ENCODE measurements at places on chromosomes 3 and 15. TPM values are rescaled to one million over a fixed set of nuclear protein-coding genes. Genes with fewer than 3 reads are reported as not detected.

GRCh38 chr3:15052335-15053242 lies 12.5 kb downstream of the MRPS25 start:
- DNase-seq, result peak; percentile 70

DNA sequence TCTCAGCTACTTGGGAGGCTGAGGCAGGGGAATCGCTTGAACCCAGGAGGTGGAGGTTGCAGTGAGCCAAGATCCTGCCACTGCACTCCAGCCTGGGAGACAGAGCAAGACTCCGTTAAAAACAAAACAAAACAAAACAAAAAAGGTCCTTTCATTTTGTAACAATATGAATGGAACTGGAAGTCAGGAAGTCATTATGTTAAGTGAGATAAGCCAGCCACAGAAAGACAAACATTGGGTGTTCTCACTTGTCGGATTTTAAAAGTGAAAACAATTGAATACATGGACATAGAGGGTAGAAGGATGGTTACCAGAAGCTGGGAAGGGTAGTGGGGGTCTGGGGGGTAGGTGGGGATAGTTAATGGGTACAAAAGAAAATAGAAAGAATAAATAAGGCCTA lies 12.5 kb upstream of the B3GALNT1 start:
- no peak for DNase-seq

DNA sequence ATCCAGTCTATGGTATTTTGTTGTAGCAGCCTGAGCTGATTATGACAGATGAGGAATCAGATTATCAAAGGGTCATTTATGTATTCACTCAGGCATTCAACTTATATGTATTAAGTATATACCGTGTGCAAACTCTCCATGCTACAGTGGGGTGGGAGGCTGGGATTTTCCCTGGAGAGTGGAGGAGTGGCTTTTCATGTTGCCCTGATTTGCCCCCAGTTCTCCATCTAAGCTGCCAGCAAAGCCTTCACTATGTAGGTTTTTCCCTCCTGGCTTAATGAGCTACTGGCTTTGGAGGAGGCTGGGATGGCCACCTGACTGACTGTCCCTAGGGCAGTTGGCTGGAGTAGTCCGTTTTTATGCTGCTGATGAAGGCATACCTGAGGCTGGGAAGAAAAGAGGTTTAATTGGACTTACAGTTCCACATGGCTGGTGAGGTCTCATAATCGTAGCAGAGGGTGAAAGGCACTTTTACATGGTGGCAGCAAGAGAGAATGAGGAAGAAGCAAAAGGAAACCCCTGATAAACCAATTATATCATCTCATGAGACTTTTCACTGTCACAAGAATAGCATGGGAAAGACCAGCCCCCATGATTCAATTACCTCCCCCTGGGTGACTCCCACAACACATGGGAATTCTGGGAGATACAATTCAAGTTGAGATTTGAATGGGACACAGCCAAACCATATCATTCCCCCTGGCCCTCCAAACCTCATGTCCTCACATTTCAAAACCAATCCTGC lies 253.9 kb downstream of the RPLP1 start:
- DNase-seq, result no peak

The GDPGP1 gene
- 11.2 TPM for total RNA-seq

DNA sequence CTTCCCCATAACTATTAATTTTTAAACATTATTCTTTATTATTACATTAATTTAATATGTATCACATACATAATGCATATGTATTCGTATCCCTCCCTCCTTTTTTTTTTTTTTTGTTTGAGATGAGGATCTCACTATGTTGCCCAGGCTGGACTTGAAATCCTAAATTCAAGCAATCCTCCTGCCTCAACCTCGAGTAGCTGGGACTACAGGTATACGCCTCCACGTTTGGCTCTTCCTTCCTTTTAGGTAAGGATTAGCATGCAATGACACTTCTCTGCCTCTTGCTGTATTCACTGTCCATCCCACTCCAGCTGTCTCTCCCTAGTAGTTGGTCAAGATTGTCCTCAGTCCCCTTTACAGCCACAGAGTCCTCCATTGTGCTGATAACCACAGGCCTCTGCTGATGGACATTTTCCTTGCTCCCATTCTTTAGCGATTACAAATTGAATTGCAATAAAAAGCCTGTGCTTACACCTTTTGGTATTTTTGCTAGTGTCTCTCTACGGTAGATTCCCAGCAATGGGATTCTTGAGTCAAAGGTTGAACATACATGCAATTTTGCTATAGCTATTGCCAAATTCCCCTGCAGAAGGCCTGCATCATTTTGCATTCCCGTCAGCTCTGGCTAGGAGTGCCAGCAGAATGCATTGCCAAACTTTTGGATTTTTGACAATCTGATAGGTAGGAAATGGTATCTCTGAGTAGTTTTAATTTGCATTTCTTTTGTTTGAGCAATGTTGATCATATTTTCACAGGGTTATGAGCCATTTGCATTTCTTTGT lies 156.6 kb downstream of the SMAD6 start:
- peak; percentile 41 for DNase-seq

The MOBP gene
- not detected for total RNA-seq

GRCh38 chr3:142595581-142595950 lies 627 bp upstream of the PLS1 start:
- peak; percentile 51 for DNase-seq

- DNase-seq, result no peak
These were observed 91.3 kb upstream of the SLC4A7 start for GRCh38 chr3:27575499-27575898.

GRCh38 chr3:115085197-115085865 lies 61.8 kb downstream of the ZBTB20 start:
- no peak for DNase-seq

The IQCB1 gene
- total RNA-seq, result 15.3 TPM

DNA sequence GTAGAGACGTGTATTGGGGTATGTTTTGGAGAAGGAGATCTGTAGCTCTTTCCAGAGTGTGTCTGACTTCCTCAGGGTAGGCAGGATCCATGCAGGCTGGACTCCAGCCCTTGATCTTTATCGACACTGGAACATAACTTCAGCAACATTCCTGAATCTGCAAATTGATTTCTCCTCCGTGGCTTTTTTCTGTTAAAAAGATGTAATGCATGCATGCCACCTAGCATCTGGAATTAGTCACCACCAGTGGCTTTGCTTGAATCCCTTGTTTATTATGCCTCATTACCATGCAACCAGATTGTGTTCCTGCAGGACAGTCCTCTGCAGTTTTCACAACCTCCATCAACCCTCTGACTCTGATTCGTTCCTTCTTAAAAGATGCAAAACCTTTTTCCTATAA lies 86.1 kb downstream of the CCNL1 start:
- DNase-seq, result peak; percentile 55

DNA sequence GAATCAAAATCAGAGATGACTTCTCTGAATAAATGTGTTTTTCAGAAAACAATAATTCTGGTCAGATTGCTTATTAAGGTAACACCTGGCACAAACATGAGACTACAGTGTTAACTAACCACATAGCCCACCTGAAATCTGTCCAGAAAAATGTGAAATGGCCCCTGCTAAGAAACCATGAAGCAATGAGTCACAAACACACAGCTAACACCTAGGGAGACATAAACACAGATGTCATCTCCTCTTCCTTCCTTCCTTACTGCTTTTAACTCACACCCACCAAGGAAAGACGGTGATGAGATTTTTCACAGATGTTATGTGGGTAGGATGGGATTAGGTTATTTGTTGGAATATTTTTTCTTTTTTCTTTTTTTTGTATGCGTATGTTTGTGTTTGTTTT lies 315.0 kb upstream of the STAC start:
- DNase-seq, result no peak

DNA sequence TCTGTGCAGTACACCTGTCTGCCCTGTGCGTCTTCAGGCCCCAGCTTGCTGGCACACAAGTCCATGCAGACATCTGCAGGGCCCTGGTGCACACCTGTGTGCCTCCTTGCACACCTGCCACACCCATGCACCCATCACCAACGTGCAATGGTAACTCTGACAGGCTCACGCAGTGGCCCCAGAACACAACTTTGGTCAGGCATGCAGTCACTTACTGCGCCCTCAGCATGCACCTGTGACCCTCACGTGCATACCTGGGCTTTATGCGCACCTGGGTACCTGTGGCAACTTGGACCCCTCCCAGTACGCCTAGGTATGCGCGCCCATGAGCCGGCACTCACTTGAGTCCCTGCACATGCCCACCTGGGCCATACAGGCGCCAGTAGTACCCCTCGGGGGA lies 1.7 kb downstream of the PLXND1 start:
- no peak for DNase-seq

DNA sequence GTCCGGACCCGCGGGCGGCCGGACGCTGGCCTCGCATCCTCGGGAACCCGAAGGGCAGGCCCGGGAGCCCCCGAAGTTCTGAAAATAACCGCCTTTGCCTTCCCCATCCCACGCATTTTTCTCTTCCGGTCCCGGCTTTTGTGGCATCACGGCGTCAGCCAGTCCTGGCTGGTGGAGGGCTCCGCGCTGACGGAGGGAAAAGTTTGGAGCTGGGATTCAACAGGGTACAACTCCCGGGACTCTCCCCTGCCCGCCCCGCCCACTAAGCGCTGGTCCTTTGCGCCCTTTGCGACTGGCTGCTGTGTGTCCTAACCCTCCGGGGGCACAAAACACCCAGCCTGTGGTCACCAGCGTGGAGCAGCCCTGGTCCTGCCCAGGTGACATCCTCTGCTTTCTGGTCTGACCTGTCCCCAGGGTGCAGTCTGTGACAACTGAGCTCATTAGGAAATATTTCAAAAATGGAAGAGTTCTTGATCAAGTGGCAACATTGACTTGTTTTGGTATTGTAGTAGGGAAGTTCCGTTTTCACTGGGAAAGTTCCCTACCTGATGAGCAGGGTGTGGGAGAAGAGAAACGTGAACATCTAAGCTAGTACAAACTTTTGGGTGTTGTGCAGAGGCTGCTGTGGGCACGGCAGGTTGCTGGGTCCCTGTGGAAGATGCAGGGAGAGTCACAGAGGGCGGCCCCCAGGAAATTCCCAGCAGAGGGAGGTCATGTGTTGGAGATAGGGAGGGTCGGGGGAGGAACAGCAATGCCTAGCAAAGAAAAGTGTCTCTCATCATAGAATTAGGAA lies 775 bp downstream of the ARNT2 start:
- DNase-seq, result no peak

DNA sequence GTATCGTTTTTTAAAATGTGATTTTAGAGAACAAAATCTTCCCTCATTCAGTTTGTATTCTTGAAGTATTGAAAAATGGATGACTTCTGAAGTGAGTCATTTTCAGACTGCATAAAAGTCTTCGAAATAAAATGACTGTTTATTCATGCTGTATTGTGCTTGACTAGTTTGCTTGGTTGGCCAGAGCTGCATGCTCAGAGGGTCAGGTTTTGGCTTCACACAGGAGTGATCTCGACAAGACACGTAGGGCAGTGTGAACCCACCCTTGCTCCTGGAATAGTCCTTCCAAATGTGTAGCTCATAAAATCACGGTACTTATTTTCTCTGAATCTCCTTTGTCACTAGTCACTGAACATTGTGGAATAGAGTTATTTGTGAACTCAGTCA lies 73.3 kb downstream of the FNDC3B start:
- DNase-seq, result no peak

DNA sequence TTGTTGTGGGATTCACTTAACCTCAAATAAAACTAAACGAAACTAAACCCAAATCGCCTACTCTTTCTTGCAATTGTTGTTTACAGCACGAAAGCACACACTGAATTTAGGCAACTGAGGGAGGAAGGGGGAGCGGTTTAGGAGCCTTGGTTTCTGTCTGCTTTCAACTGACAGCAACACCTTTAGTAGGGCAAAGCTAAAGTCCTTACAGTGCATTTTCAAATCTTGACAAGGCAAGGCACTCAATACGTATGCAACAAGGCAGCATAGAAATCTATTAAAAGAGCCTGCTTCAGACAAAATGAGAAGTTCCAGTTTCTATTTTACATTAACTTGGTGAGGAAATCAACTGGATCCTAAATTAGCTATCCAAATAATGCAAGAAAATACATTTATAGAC lies 174.6 kb downstream of the CHST2 start:
- DNase-seq, result no peak

GRCh38 chr3:190485830-190486532 lies 27.9 kb upstream of the IL1RAP start:
- DNase-seq, result peak; percentile 33

- DNase-seq, result peak; percentile 21
These were observed 334.8 kb downstream of the NAALADL2 start for GRCh38 chr3:175193815-175194518.

DNA sequence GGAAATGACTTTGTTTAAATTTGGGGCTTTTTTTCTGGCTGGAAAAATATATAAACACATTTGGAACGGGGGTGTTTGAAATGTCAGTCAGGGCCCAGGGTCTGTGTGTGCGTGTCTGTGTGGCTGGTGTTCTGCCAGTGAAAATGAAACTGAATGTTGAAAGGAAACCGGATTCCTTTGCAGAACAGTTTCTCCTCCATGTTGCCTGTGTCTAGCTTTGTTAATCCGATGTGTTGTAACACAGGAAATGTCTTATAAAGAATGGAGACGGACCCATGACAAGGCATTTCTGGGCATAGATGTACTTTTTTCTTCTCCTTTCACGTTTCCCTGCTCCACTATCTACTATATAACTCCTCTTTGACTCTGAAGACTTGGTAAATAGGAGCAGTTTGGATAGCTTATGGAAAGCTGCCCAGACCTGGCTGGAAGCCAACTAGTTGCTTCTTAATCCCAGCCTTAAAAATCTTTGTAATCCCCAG lies 2.8 kb downstream of the SQOR start:
- DNase-seq, result peak; percentile 76

GRCh38 chr15:49987198-49987785 lies 131.7 kb downstream of the ATP8B4 start:
- DNase-seq, result peak; percentile 19

DNA sequence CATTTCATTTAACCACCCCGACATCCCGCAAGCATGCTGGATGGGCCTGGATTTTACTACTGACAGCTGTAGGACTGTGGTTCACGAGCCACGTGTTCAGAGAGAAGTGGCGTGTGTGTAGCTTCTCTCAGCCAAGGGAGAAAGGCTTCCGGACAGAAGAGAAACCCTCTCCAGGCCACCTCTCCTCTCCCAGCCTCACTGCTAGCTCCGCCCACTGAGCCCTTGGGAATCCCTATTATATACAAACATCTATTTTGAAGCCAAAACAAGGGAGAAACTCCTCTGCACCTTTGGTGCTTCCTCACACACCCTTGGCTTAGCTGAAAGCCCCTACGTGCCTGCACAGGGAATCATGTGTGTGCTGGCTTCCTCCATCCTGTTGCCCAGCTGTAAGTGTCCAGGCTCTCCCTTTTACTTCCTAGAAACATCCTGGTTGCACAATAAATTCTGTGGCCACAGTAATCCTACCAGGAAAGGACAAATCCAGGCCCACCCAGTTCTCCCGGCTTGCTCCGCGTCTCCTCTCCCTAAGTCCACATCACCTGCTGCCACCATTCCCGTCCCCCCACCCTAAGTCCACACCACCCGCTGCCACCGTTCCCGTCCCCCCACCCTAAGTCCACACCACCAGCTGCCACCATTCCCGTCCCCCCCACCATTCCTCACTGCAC lies 30.5 kb downstream of the PCSK6 start:
- DNase-seq, result no peak

The TICRR gene
- 0.05 TPM for total RNA-seq

- no peak for DNase-seq
These were observed 501.5 kb upstream of the THBS1 start for GRCh38 chr15:39079296-39079847.

DNA sequence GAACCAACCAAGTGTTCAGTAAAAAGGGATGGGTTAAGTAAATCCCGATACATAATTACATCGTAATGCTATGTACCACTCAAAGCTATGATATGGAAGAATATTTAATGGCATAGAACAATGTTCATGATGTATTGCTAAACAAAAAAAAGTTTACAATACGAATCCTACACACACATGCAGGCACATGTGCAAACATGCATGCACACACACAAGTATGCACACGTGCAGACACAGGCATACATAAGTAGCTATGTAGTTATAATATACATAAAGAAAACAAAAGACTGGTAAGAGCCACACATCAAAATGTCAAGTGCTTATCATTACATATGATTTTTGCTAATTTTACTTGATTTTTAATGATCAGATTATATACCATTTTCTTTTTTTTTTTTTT lies 74.2 kb downstream of the ARRDC4 start:
- DNase-seq, result no peak
